ENCODE measurements at places on chromosomes 7 and 10. TPM values are rescaled to one million over a fixed set of nuclear protein-coding genes. Genes with fewer than 3 reads are reported as not detected.

FFAR4 gene
- not detected for total RNA-seq

DIP2C gene
- 12.1 TPM for total RNA-seq

CYP26C1 gene
- total RNA-seq: not detected

DNA sequence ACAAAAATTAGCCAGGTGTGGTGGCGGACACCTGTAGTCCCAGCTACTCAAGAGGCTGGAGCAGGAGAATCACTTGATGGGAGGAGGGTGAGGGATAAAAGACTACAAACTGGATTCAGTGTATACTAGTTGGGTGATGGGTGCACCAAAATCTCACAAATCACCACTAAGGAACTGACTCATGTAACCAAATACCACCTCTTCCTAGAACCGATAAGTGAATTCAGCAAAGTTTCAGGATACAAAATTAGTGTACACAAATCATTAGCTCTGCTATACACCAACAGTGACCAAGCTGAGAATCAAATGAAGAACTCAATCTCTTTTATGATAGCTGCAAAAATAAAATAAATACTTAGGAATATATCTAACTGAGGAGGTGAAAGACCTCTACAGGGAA, 23.0 kb upstream of the DMBT1 start:
- H3K4me1 ChIP-seq: no peaks in the 10 kb centered on the region
- H3K4me3 ChIP-seq: no peak overlapping the region
- no peaks in the 10 kb centered on the region for H3K27me3 ChIP-seq
- H3K36me3 ChIP-seq: no peaks in the 10 kb centered on the region

- no peaks in the 10 kb centered on the region for H3K27me3 ChIP-seq
- H3K4me1 ChIP-seq: no peaks in the 10 kb centered on the region
- H3K4me3 ChIP-seq: no peak overlapping the region
Observed at GRCh38 chr7:39084349-39084748, 106.6 kb downstream of the POU6F2 start.

- no peak for DNase-seq
- H3K27me3 ChIP-seq: no peaks in the 10 kb centered on the region
- no peaks in the 10 kb centered on the region for H3K36me3 ChIP-seq
- no peak overlapping the region for H3K27ac ChIP-seq
Observed at GRCh38 chr7:156607332-156608172, 33.0 kb upstream of the RNF32 start.

ACTL6B gene
- not detected for total RNA-seq

H2AZ2 gene
- total RNA-seq: 261 TPM

ORC5 gene
- total RNA-seq: 39.2 TPM

TAF3 gene
- 4.1 TPM for total RNA-seq

DNA sequence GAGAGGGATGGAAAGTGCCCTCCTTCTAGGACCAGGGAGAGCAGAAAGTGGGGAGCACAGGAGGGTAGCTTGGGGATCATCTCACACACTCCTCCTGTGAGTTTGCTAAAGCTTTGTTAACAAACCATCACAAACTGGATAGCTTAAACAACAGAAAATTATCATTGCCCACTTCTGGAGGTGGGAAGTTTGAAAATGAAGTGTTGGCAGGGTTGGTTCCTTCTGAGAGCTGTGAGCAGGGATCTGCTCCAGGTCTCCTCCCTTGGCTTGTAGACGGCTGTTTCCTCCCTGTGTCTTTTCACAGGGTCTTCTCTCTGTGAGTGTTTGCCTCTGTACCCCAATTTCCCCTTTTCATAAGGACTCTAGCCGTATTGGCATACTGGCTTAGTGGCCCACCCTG, 32.0 kb upstream of the CXCL12 start:
- peaks cover 4% of the 10 kb centered on the region for H3K4me1 ChIP-seq
- H3K27ac ChIP-seq: peak overlapping the region; percentile 65
- H3K4me3 ChIP-seq: no peak overlapping the region
- H3K36me3 ChIP-seq: no peaks in the 10 kb centered on the region
- DNase-seq: peak; percentile 3

MOGAT3 gene
- not detected for total RNA-seq

SEMA3C gene
- 54.4 TPM for total RNA-seq

GRCh38 chr7:93980744-93981479, 23.2 kb downstream of the BET1 start:
- no peaks in the 10 kb centered on the region for H3K36me3 ChIP-seq
- no peaks in the 10 kb centered on the region for H3K27me3 ChIP-seq
- no peaks in the 10 kb centered on the region for H3K4me1 ChIP-seq
- no peak overlapping the region for H3K27ac ChIP-seq
- H3K4me3 ChIP-seq: peak overlapping the region; percentile 13

GRCh38 chr7:47066976-47067614, 514.8 kb downstream of the TNS3 start:
- no peaks in the 10 kb centered on the region for H3K36me3 ChIP-seq
- H3K27me3 ChIP-seq: no peaks in the 10 kb centered on the region
- H3K4me3 ChIP-seq: no peak overlapping the region
- DNase-seq: no peak
- H3K4me1 ChIP-seq: no peaks in the 10 kb centered on the region

WDR86 gene
- 100 TPM for total RNA-seq

GRCh38 chr10:130766071-130766470, 545.5 kb downstream of the TCERG1L start:
- no peak for DNase-seq
- H3K4me1 ChIP-seq: no peaks in the 10 kb centered on the region
- H3K27me3 ChIP-seq: no peaks in the 10 kb centered on the region
- no peak overlapping the region for H3K27ac ChIP-seq
- no peaks in the 10 kb centered on the region for H3K36me3 ChIP-seq

- DNase-seq: no peak
- H3K36me3 ChIP-seq: no peaks in the 10 kb centered on the region
- H3K4me1 ChIP-seq: no peaks in the 10 kb centered on the region
- H3K27me3 ChIP-seq: no peaks in the 10 kb centered on the region
- no peak overlapping the region for H3K4me3 ChIP-seq
Observed at GRCh38 chr10:113665352-113665751, 1.5 kb upstream of the NRAP start.

DNA sequence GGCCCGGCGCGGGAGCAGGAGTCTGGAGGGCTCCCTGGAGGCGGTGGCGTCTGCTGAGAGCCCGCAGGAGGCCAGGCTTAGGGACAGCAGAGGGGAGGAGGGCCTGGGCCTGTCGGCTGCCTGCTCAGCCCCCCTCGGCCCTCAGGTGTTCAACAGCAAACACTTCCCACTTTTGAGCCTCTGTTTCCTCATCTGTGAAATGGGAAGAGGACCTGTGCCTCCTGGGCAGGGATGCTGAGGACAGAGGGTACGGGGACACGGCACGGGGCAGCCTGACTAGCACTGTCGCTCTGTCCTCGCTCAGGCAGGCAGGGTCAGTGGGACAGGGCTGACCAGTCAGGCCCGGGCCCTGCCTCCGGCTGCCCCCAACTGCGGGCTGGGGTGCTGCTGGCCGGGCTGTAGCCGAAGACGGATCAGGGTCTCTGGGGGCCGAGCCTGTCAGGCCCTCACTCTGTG, 663 bp downstream of the CYP2W1 start:
- no peaks in the 10 kb centered on the region for H3K36me3 ChIP-seq
- no peak overlapping the region for H3K27ac ChIP-seq
- no peak overlapping the region for H3K4me3 ChIP-seq
- peaks cover 4% of the 10 kb centered on the region for H3K27me3 ChIP-seq

ABCB4 gene
- total RNA-seq: 1.1 TPM

- no peaks in the 10 kb centered on the region for H3K4me1 ChIP-seq
- DNase-seq: no peak
- no peaks in the 10 kb centered on the region for H3K36me3 ChIP-seq
- no peak overlapping the region for H3K27ac ChIP-seq
Observed at GRCh38 chr10:76009531-76009930, 578.1 kb downstream of the LRMDA start.
